ENCODE measurements at places on chromosomes 7 and 10.
A peak's percentile ranks its signal among the peaks of the same experiment; 100 is the strongest.

- no peak for DNase-seq
These were observed 90.9 kb downstream of the ACTR3B start for GRCh38 chr7:152850420-152850819.

DNA sequence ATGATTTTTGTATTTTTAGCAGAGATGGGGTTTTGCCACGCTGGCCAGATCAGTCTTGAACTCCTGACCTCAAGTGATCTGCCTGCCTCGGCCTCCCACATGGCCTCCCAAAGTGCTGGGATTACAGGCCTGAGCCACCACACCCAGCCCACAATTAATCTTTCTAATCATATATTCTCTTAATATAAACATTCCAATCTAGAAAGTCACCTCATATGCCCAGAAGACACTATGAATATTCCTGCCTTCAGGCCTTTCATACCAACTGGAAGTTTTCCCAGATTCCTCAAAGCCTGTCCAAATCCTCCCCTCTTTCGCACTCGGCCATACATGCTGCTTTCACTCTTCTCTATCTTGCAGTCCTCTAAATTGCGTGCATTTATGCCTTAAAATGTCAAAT lies 32.6 kb downstream of the PDZD8 start:
- no peak for DNase-seq

- DNase-seq, result no peak
These were observed 842.5 kb downstream of the GRID1 start for GRCh38 chr10:85524001-85524666.

GRCh38 chr10:123807444-123808035 lies 84.1 kb downstream of the CPXM2 start:
- DNase-seq, result no peak

DNA sequence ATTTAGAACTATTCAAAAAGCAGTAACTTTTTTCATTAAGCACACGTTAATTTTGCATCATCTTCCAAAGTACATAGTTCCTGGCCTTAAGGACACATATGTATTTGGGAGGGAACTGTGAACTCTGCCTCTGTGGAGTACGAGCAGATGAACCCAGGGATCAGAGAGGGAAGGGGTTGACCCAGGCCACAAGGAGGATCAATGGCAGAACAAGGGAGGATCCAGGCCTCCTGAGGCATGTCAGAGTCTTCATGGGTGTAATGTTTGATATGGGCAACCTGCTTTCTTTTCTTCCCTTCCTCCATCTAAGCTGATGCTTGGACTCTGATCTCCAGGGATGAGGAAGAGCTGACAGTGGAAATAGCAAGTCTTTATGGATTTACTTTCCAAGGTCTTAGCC lies 164.0 kb downstream of the SH2D4B start:
- no peak for DNase-seq

DNA sequence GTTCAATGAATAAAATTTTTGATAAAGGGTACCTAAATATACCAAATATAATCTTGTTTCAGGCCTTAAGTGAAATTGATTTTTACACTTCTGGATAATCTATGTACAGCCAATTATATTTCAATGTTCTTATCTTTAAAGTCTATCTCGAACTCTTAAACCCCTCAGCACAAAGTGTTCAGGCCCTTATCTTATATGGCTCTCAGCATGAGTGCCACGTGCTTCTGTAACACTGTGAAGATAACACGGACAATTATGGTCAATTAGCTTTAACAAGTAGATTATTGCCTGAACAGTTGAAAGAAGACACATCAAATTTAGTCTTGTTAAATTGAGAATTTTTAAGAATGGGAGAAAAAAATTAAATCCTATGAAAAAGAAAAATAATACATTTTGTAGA lies 40.4 kb upstream of the DMTF1 start:
- no peak for DNase-seq

- no peak for DNase-seq
These were observed 133.4 kb upstream of the ABCB5 start for GRCh38 chr7:20482071-20482470.

- DNase-seq, result no peak
These were observed 4.3 kb downstream of the CUBN start for GRCh38 chr10:17125206-17125893.

DNA sequence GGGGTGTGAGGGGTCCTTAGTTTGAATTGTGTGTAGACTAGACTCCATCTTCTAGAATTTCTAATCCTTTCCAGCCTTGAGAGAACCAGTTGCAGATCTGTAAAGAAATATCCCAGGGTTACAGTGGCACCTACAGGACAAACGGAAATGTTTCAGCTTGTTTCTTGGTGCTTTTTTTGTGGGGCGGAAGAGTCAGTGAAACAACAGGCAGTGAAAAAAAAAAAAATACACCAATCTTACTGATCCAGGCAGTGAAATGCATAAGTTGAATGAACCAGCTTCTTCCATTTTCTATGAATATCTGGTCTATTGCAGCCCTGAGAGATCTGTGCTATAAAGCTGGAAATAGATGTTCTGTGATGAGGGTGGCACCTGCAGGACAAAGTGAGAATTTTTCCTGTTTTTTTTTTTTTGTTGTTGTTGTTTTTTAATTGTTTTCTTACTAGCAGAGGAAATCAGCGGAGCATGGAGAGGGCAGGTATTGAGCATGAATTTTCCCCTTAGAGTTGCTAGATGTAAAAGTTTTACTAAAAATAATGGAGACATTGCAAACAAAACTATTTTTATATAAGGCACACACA lies 81.9 kb upstream of the DYNC1I1 start:
- no peak for DNase-seq

DNA sequence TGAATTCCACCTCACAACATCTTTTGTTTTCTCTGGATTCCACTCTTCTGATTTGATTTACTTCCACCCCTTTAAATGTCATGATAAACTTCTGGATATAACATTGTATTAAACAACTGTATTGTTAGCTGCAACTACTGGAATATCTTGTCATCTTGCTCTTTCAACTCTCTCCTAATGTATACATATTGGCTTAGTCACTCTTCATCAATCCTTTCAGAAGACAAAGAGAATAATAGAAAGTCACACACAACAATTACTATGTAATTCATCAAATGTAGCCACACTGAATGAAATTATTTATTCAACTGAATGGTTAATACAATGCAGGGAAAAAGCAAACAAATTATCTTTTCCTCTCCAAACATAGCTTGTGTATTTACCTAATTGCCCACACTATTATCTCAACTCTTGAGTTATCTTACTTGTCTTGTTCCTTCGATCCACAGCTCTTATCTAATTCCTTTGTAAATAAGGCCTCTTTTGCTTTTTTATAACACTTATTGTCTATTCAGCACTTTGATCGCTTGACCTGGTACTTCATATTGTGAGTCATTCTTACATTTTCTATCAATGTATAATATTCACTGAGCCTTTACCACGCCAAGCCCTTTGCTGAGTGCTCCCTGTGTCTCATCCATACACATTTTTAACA lies 16.7 kb downstream of the SEMA3A start:
- DNase-seq, result no peak

GRCh38 chr7:98628418-98628817 lies 11.3 kb downstream of the NPTX2 start:
- no peak for DNase-seq

DNA sequence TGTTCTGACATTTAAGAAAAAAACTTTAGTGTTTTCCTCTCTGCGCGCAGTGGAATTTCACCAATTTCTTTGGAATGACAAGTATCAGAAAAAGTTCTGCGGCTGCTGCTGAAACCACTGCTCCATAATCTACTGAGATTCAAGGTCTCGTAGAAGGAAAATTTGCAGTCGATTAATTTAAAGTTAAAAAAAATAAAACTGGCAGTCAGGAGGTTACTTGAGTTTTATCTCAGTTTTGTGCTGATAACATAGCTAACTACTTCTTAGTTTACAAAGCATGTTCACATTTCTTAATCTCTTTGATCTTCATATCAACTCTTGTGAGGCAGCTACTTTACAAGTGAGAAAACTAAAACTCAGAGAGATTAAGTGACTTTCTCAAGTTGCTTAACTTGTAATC lies 18.2 kb upstream of the CALD1 start:
- no peak for DNase-seq

GRCh38 chr7:124754576-124755268 lies 10.9 kb downstream of the GPR37 start:
- DNase-seq, result no peak

DNA sequence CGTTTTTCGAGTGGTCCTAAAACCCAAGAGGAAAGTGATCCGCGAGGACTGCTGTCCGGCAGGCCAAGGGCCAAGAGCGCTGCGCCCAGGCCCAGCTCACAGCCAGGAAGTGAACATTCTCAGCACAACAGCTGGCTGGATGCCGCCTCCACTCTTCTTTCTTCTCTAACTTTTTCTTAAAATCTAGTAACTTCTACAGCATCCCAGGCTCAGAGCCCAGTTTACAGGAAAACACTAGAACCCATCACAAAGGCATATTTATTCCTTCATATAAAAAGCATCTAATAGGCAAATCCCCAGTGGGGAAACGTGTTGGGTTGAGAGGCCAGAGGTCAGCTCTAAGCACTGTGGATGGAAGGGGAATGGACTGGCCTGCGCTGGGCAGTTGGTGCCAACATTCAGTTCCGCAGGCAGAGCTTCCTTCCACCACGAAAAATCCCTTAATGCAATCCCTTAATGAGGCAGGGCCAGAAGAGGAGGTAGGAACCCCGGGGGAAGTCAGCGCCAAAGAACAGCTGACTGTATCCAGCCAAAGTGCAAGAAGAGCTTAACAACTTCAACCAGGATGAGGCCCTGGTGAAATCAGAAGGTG lies 74.8 kb downstream of the ZRANB1 start:
- DNase-seq, result peak; percentile 93

- DNase-seq, result no peak
These were observed 61.7 kb upstream of the ITGA8 start for GRCh38 chr10:15781381-15781960.

DNA sequence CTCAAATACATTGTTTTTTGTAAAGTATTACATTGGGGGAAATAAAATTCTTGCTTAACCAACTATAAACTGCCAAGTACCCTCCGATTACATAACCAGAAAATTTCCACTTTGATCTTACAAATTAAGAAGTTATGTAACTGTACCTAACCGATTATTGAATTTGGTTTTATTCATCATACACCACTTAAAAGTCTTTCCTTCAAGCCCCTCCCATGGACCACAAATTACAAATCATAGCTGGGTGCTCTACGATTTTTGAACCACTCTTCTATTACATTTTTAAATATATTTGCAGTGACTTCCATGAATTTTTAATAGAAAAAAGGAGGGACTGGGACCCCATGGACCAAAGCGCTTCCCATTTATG lies 630 bp downstream of the ZNF680 start:
- DNase-seq, result no peak

GRCh38 chr7:11727864-11728263 lies 104.1 kb downstream of the THSD7A start:
- no peak for DNase-seq

DNA sequence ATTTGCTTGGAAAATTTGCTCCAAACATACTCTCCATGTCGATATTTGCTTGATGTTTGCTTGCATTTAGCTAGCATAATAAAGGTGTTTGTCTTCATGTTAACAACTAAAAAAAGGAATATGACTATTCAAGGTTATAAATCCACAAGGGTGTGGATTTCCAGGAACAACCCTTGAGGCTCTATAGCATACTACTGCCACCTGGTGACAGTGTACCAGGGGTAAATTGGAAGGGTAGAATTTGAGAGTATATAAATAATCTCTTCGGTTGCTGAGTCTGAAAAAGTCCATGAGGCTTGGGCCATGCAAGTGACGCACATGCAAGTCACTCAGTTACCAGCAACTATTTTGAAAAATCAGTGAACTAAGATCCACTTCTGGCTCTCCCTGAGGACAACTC lies 68.4 kb downstream of the SLIT1 start:
- no peak for DNase-seq

- peak; percentile 89 for DNase-seq
These were observed 242.8 kb downstream of the ELFN1 start for GRCh38 chr7:1912593-1913465.

GRCh38 chr7:119935418-119936025 lies 337.5 kb upstream of the KCND2 start:
- no peak for DNase-seq

DNA sequence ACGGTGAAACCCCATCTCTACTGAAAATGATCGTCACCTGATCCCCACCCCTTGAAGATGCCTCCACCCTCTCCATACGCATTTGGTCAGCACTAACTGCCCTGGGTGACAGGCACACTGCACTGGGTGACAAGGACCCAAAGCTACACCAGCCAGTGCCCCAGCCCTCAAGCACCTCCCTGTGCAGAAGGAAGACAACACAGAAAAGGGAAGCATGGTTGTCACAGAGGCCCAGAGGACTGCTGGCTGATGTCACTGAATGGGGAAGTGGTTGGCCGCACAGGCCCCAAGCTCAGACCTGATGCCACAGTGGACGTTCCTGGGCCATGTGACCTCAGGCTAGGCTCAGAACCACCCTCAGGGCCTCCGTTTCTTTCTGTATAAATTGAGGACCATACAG lies 4.2 kb upstream of the PILRA start:
- peak; percentile 92 for DNase-seq

GRCh38 chr7:77631820-77632219 lies 64.4 kb upstream of the RSBN1L start:
- DNase-seq, result no peak

DNA sequence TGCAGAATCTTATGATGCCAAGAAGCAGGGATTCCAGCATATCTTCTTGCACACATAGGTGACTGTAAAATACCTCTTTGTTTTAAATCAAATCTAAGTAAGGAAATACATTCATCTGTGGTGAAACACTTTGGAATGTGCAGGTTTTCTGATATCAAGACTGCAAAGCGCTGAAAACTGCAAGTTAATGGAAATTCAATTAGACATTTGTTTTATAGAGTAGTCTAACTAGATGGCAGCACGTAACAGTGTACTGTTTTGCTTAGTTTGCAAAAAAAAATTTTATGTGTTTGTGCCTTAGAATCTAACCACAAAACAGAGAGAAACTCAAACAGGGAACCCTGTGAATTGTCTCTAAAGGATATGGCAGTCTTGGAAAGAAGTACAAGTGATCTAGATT lies 259.2 kb downstream of the HDAC9 start:
- no peak for DNase-seq

GRCh38 chr10:101834341-101834740 lies 9.3 kb downstream of the KCNIP2 start:
- peak; percentile 87 for DNase-seq

DNA sequence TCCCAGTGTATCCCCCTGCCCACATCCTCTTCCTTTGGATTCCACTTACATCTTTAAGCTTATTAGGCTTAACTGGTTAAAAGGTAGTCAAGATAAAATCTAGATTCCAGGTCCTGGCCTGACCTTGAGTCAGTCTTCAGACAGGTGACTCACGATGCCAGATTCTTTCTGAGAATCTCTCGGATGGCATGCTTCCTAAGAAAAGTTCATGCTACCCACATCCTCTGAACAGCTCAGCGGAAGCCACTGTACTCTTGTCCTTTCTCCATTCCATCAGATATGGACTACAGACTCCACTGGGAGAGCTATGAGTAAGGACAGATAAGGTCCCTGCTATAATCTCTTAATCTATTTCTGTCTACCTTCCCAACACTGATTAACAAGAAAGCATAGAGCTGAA lies 43.4 kb downstream of the DNMBP start:
- DNase-seq, result no peak

GRCh38 chr10:57955076-57955475 lies 312.6 kb downstream of the IPMK start:
- DNase-seq, result no peak
